SK-MEL-5 (cell line): ENCODE measurements at places on chromosomes 3 and 15. TPM values are rescaled to one million over a fixed set of nuclear protein-coding genes. Genes with fewer than 3 reads are reported as not detected.

LIPH gene
- total RNA-seq, result not detected in 2 replicates

MAP1A gene
- total RNA-seq, result 0.87 and 0.90 TPM in 2 replicates

TMEM207 gene
- 0.19 and 0.21 TPM in 2 replicates for total RNA-seq

NTRK3 gene
- 0.05 TPM in 1 of 2 replicates, not detected in the other for total RNA-seq

PRR20G gene
- not detected in 2 replicates for total RNA-seq

TMEM212 gene
- total RNA-seq, result not detected in 2 replicates

CD86 gene
- not detected in 2 replicates for total RNA-seq

LMAN1L gene
- not detected in 2 replicates for total RNA-seq

MME gene
- total RNA-seq, result 15.1 and 19.5 TPM in 2 replicates

CLDN16 gene
- not detected in 2 replicates for total RNA-seq

SMCO1 gene
- not detected in 2 replicates for total RNA-seq

SYNPR gene
- total RNA-seq, result not detected in 2 replicates

CD80 gene
- not detected in 2 replicates for total RNA-seq
